HAP-1 (cell line): ENCODE measurements at places on chromosomes 6 and 20.
A peak's percentile ranks its signal among the peaks of the same experiment; 100 is the strongest.

GRCh38 chr20:3706774-3707507 is 5.5 kb downstream of the SIGLEC1 start:
- no peak for DNase-seq

DNA sequence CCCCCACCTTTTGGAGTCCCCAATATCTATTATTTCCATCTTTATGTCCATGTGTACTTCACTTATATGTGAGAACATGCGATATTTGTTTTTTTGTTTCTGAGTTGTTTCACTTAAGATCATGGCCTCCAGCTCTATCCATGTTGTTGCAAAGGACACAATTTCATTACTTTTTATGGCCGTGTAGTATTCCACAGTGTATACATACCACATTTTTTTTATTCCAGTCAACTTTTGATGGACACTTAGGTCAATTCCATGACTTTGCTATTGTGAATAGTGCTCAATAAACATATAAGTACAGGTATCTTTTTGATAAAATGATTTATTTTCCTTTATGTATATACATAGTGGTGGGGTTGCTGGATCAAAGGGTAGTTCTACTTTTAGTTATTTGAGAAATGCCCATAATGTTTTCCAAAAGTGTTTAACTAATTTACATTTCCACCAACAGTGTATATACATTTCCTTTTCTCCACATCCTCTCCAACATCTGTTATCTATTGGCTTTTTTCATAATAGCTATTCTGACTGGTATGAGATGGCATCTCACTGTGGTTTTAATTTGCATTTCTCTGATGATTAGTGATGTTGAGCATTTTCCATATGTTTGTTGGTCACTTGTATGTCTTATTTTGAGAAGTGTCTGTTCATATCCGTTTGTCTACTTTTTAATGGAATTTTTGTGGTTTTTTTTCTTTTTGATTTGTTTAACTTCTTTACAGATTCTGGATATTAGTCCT is 34.0 kb upstream of the COL10A1 start:
- DNase-seq, result no peak

DNA sequence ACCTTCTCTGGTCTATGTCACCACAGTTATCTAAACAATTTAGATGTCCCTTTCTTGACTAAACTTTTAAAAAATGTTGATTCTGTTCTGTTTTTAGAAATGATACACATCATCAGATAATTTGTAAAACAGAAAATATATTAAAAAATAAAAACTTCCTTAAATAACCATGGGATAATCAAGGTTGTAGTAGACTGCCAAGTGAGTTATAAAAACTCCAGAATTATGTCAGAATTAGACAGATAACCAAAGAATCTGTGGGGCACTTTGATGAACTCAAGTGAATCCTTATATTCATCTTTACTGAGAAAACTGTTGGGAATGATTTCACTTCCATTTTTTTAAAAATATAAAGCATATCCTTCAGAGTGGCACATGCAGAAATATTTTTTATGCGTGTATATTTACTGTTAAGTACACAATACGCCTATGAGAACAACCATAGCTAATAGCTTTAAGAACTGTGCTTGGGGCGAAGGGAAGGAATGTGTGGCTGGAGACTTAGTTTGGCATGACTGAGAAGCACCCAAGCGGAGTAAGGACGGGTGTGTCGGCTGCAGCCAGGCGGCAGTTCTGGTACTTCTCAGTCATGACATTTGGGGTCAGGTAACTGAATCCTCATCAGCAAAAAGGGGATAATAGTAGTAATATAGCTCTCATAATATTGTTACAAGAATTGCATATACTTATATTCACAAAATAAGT is 604.7 kb upstream of the CITED2 start:
- DNase-seq, result no peak

- no peak for DNase-seq
Measured at GRCh38 chr6:163324688-163325389, 89.7 kb upstream of the QKI start.

GRCh38 chr20:45032781-45033180 is 66.5 kb downstream of the STK4 start:
- no peak for DNase-seq

DNA sequence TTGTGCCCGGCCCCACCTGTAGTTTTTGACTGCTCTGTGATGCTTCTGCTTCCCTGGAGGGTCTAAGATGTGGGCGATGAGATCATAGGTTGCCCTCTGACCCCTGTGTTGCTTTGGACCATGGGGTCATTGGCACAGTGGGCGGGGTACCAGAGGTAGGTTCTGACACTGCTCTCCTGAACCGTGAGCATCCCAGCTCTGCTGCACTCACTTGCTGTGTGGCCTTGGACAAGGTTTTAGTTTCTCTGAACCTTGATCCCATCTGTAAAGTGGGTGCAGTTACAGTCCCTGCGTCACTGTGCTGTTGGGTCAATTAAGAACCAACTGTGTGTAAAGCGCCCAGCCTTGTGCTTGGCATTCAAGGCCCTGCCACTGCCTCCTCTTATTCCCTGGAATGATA is 30.9 kb downstream of the SRC start:
- no peak for DNase-seq

- peak; percentile 95 for DNase-seq
Measured at GRCh38 chr6:138499303-138500018, at the start of gene NHSL1. TSS of gene NHSL1 (minus strand) at chr6:138499494. CDS start at chr6:138499290, 204 bp downstream.

GRCh38 chr20:44354979-44355497 is 461 bp upstream of the HNF4A start:
- DNase-seq, result no peak

DNA sequence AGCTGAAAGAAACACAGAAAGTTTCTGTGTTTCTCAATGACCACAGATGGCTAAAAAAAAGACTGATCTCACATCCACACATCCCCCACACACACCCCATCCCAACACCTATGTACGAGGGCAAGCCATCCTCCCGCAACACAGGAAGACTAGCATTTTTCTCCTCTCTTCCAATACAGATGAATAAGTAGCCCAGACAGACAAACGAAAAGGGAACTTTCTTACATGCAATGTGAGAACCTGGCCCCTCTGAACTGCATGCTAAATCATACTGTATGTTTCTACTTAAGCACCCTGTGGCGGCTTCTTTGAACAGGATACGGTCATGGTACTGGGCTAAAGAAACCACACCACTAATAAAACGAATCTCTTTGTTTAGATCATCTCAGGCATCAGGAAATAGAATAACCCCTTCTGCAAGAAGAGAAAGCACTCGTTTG is 116.2 kb downstream of the GMDS start:
- no peak for DNase-seq

DNA sequence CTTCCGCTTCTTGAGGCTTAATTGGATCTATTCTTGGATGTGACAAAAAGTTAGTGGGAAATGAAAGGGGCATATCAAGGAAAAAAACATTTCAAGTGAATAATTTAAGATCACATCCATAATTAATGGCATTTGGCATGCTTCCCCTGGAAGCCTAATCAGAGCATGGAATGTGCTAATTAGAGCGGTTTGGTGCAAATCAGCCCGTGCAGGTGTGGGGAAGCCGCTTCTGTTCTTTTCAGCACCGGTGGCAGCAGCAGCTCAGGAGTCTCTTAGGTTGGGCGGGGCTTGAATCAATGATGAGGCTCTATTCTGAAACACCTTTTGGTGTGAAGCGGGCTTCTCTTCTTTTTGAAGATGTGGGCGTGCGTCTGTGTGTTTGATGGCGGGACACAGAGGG is 301.2 kb downstream of the LRFN2 start:
- DNase-seq, result no peak

GRCh38 chr6:37858363-37858762 is 38.8 kb downstream of the ZFAND3 start:
- no peak for DNase-seq

- DNase-seq, result no peak
Measured at GRCh38 chr6:151260205-151260604, 20.4 kb downstream of the AKAP12 start.

GRCh38 chr6:76220805-76221204 is 148.3 kb upstream of the IMPG1 start:
- DNase-seq, result no peak

GRCh38 chr6:126396131-126396530 is 56.2 kb downstream of the CENPW start:
- no peak for DNase-seq

DNA sequence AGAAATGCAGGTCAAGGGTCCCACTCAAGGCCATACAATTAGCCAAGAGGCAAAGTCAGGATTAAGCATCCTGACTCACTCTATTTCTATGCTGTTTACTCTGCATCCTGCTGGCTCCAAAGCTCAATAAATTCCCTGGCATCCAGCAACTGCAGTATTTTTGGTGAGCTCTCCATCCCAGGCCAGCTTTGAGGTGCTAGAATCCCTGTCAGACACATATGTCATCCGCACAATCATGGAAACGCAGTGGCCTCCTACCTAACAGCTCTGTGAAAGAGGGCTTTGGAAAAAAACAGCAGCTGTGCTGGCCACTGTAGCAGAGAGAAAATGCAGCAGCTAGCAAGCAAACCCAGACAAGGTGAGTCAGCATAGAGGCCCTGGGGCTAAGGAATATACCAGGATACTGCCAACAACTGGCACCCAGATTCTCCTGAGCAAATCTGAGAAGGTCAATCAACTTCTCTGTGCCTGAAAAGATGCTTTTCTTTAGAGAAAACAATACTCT is 58.4 kb downstream of the ANKEF1 start:
- DNase-seq, result no peak

DNA sequence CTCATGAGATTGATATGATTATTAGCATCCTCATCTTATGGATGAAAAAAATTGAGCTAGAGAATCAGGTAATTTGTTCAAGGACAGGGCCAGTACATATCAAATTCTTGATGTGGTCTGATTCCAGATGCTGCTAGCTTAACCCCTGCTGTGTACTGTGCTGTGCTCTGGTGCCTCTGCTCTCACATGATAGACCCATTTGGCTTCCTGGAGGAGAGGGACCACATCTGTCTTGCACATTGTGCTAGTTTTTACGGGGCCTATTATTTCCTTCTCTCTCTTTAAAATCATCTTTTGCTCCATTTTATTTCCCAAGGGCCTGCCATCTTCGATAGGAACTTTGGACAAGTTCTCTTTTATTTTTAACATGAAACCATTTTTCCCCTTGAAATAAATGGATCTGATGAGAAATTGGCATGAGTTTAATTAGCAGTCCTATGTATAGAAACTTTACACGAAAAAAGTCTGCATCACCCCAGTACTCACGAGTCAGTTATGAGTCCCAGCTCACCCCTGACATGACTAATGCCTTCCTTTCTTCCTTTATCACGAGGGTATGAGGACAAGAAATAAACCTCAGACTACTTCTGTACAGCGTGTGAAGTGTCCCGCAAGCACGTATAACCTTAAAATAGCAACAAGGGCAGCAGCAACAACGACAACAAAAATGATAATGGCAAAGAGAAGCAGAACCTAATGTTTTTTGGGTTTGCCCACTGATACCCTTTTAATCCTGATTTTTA is 26.5 kb downstream of the CD109 start:
- DNase-seq, result no peak

DNA sequence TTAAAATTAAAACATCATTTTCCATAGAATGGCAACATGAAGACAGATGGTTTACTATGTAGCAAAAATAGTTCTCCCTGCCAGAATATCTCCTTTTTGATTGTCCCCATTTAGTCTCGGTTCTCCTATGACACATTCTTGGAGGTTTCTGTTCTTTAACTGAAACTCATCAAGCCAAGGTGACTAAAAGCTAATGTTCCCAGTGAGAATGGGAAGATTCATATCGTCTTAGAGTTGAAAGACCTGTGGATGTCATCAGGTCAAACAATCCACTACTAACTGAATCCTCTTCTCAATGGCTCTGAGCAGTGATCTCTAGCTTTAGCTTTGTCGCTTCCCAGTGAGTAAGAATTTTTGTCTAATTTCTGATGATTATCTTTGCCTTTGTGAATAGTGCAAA is 1.3 kb upstream of the DOK5 start:
- no peak for DNase-seq
